H1 (cell line): ENCODE measurements at places on chromosomes 7 and 10. TPM values are rescaled to one million over a fixed set of nuclear protein-coding genes. Genes with fewer than 3 reads are reported as not detected.

The PLOD3 gene
- polyA plus RNA-seq, result 28.4 and 57.0 TPM in 2 replicates

The LRRC18 gene
- not detected in 2 replicates for polyA plus RNA-seq

The SPDYE5 gene
- not detected in 2 replicates for polyA plus RNA-seq

The TUBAL3 gene
- polyA plus RNA-seq, result 0.05 and 0.17 TPM in 2 replicates

The CDH23 gene
- polyA plus RNA-seq, result 4.9 and 6.3 TPM in 2 replicates
